Renal cortical epithelial cell (primary cell): ENCODE measurements at places on chromosomes 3 and 15. TPM values are rescaled to one million over a fixed set of nuclear protein-coding genes. Genes with fewer than 3 reads are reported as not detected.

DNA sequence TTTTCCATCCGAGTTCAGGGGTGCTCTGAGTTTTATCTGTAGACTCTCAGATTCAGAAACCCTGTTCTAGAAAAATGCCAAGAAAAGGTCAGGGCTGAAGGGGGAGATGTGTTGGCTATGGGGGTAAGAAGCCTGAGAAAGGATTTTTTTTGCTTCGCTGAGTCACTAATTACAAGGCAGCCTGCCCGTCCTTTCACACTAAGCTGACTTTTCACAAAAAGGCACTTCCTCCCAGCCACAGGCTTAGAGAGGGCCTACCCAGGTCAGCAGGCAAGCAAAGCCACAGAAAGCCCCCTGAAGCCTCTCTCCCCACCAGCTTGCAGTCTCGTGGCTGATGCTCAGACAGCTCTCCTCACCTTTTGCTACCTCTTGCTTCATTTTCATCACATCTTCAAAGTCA lies 192.6 kb upstream of the PRICKLE2 start:
- DNase-seq, result peak; percentile 90

GRCh38 chr15:79057050-79057449 lies 33.5 kb downstream of the RASGRF1 start:
- DNase-seq, result no peak

GRCh38 chr15:58002338-58003126 lies 63.0 kb downstream of the ALDH1A2 start:
- no peak for DNase-seq

DNA sequence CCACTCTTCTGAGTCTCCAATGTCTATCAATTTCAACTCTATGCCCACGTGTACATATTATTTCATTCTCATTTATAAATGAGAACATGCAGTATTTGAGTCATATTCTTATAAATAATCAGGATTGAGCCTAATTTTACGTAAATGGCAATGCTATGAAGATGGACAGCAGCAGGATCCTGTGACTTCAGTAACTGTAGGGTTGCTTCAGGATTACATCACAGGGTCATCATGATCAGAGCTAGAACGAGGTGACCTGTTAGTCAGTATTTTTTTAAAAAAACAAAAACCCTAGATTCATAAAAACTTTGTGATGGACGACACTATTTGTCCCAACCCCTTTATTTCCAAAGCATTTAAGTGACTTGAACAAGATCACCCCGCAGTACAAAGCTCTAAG lies 21.8 kb downstream of the SHC4 start:
- no peak for DNase-seq

DNA sequence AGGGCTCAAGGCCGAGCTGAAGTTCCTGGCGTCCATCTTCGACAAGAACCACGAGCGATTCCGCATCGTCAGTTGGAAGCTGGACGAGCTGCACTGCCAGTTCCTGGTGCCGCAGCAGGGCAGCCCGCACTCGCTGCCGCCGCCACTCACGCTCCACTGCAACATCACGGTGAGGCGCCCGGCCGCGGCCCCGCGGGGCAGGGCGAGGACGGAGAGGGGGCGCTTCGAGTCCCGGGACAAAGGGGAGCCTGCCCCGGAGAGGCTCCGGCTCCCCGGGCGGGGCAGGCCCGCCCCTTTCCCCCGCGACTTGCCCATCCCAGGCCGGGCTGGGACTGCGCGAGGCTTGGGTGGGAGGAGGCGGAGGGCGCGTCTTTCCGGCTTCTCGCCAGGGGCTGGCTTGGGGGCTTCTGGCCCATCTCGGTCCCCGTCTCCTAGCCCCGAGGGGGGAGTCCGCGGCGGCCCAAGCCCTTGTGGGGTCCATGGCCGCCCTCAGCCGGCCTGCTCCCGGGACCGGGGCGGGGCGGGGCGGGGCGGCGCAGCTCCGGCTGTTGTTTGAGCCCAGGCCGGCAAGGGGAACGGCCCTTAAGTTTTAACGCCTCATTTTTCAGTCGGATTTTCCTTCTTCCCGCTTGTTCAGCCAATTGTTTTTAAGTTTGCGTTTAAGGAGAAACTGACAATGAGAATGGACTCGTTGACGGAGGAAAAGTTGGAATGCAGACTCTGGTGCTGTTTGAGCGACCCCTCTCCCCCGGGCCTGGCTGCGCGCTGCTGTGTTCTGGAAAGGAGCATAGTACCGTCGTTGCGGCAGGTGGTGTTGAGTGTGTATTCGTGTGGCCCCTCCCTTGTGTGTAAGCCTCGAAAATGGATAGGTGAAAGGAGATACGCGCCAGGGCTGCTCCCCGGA lies 683 bp downstream of the UBE2Q2 start:
- DNase-seq, result no peak

GRCh38 chr3:98242155-98242554 lies 21.9 kb upstream of the OR5H6 start:
- DNase-seq, result no peak

DNA sequence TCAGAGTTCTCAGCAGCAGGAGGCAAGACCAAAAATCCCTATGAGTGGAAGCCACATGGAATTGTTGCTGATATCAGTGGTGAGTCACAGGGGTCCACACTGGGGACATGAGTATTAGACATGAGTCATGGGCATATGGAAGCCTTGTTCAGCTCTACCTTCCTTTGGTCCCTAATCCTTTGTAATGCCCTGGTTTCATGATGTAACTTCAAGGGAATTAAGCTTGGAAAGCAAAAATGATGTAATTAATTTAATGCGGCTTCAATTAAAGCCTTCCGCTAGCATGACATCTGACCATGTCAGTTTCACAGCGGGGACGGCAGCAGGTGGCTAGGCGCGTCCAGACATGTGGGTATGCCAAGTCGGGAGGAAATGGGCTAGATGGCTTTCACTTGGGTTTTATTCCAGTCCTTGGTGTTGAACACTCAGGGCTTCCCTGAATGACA lies 176.1 kb upstream of the RGMA start:
- no peak for DNase-seq

DNA sequence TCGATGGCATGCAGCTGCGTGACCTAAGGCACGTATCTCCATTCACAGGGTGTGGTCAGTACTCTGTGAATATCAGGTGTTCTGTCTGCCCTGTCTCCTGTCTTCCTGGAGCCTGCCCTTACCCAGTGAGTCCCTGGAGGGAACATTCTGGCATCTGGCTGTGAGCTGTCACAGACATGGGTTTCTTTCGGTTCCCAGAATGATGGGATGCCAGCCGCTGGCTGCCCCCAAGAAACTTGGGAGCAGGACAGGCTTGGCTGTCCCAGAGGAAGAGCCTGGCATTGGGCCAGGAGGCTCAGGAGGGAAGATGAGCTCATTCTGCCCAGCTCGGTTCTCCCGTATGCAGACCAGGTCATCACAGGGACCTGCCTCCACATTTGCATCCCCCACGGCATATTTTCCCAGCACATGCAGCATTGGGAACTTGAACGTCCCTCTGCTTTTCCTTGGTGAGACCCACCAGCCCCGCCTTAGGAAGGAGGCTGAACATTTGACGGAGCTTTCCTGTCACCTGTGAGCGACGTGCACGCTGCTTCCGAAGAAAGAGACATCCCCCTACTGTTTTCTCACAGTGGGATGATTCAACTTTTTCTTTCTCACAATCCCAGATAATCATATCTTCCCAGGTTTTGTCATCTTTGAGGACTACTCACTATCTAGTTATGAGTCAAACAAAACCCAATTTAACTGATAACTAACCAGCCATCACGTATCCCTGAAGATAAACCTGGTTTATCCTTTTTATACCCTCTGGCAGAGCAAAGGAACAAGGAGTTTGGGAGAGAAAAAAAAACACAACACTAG lies 22.0 kb upstream of the PGPEP1L start:
- DNase-seq, result no peak

DNA sequence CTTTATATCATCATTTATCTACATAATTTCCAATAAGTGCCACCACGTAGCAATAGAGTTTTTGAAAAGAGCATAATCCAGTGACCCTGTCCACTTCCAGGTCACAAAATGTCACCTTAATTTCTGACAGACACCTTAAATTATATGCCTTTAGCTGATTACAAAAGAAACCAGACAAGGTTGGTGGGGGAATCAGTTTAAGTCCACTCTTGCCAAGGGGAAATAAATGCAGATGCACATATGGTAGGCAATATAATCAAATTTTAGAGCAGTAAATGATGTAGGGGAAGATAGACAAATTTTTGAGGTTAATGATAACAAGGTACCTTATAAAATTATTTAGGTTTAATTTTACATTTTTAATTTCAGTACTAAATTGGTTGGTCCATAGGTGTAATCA lies 253.5 kb downstream of the ZIC1 start:
- no peak for DNase-seq

GRCh38 chr3:36058404-36059030 lies 321.8 kb upstream of the STAC start:
- peak; percentile 36 for DNase-seq

DNA sequence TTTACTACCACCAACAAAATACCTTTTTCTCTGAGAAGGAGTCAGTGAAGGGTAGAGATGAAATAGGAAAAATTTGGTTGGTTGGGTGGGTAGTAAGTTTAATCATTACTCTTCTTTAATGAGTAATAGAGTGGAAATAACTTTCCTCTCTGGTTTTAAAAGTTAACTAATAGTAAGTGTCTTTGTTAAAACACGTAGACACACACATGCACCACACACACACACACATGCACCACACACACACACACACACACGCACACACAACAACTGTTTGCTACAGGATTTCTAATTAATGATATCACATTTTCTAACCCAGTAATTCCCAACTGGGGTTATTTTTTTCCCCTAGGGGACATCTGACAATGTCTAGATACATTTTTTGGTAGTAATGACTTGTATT lies 84.1 kb downstream of the CHL1 start:
- DNase-seq, result peak; percentile 85

DNA sequence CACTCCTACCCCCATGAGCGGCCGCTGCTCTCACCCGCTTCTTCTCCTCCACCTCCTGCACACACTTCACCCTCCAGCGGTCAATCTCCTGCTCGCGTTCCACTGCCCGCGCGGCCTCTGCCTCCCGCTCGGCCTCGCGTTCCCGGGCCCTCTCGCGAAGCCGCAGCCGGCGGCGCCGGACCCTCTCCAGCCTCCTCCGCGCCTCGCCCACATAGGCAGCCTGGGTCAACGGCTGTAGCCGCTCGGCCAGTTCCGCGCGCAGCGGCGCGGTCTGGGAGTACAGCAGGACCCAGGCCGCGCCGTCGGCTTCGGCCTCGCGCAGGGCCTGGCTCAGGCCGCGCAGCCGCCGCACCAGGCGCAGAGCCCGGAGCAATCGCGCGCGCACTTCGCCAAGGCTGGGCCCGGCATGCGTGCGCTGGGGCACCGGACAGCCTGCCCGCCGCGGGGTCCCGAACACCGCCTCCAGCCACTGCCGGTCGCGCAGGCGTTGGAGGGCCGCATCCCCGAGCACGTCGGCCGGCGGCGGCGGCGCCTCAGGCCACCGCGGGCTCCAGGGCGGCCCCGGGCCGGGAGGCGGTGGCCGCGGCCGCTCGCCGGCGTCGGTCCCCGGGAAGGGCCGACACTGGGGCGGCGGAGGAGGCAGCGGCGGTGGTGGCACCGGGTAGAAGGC lies 595 bp downstream of the PDCD7 start:
- peak; percentile 15 for DNase-seq

GRCh38 chr15:41855261-41855961 lies 16.8 kb downstream of the PLA2G4B start:
- DNase-seq, result no peak

DNA sequence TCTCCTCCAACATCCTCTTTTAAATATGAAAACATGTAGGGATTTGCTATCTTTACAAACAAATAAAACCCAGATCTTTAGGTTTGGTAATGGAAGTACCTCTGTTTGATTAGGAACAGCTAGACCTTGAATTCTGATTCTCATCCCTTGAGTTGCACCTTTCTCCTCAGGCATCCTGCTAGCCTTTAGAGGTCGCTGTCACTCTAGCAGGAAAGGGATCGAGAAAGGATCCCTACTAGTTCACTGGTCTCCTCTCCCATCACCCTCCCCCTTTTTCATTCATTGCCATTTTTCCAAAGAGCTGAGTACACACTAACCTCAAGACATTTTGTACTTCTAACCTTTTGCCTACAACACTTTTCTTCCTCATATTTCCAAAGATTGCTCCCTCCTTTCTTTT lies 569.8 kb downstream of the RBMS3 start:
- DNase-seq, result no peak

DNA sequence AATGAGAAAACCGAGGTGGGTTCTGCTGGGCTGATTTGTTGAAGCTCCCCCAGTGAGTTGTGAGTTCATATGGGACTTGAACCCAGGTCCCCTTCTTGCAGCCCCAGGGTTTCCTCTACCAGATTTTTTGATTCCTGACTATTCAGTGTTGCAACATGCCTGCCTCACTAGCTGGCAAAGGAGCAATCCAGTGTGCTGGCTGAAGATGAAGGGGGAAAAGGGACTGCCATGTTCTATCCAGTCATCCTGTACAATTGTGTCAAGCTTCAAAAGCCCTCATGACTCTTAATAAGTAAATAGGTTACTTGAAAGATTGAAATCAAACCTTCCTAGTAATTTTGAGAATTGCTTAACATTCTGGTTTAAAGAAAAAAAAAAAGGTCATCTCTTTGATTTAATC lies 211.5 kb upstream of the TP63 start:
- peak; percentile 84 for DNase-seq

DNA sequence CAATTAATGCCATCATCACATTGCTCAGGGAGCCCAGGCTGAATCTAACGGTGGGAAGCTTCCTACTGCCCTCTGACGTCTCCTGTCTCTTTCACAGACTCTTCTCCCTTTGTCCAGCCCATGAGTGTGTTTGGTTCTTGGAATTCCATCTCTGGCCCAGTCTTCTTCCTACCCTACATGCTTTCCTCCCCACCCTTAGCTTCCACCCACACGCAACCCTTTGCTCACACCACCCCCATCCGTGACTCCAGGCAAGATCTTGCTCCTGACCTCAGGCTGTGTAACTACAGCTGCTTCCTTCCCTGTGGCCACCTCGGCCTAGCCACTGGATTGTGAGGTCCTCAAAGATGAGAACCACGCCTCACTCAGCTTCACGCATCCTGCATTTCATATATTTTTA lies 72.3 kb upstream of the THBS1 start:
- DNase-seq, result no peak

GRCh38 chr15:69119001-69119400 lies 41.4 kb upstream of the GLCE start:
- no peak for DNase-seq

- peak; percentile 68 for DNase-seq
Observed at GRCh38 chr3:87503900-87504498, 227.6 kb upstream of the POU1F1 start.

DNA sequence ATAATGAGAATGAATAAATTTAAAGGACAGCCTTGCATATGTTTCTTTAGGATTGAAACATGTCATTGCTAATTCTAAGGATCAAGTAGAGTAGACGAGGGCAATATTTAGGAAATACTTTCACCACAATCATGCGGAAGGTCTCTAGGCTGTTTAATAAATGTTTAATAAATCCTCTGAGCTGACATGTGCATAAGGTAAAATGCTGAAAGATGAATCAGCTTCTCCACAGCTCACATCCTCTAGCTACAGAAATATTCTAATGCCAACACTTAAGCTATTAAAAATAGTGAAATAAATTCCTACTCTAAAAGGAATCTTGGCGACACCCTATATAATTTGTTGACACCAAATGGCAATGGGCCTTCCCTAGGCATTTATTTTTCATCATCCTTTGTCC lies 407.3 kb downstream of the TBL1XR1 start:
- no peak for DNase-seq

The PIK3CB gene
- 22.2 and 77.6 TPM in 2 replicates for total RNA-seq

The ZCWPW2 gene
- total RNA-seq, result 0.70 and 0.87 TPM in 2 replicates

The CISH gene
- total RNA-seq, result 1.9 and 6.4 TPM in 2 replicates

The COX5A gene
- 48.4 and 71.7 TPM in 2 replicates for total RNA-seq

The DHFR2 gene
- total RNA-seq, result 2.3 and 6.3 TPM in 2 replicates

The C15orf62 gene
- 0.50 and 0.69 TPM in 2 replicates for total RNA-seq

The C3orf70 gene
- under 0.01 and 0.17 TPM in 2 replicates for total RNA-seq

The TM4SF1 gene
- 63.8 and 247 TPM in 2 replicates for total RNA-seq

The MYLK gene
- total RNA-seq, result 112 and 722 TPM in 2 replicates

The GASK1A gene
- 0.25 and 0.87 TPM in 2 replicates for total RNA-seq

The DAPK2 gene
- total RNA-seq, result 0.17 and 0.94 TPM in 2 replicates

The THUMPD3 gene
- total RNA-seq, result 51.4 and 75.0 TPM in 2 replicates

The XCR1 gene
- not detected in 2 replicates for total RNA-seq
